Central memory CD4-positive, alpha-beta T cell (primary cell): ENCODE measurements at places on chromosomes 5 and 9.

- DNase-seq: no peak
These were observed 291.2 kb downstream of the PRELID2 start for GRCh38 chr5:145543968-145544367.

DNA sequence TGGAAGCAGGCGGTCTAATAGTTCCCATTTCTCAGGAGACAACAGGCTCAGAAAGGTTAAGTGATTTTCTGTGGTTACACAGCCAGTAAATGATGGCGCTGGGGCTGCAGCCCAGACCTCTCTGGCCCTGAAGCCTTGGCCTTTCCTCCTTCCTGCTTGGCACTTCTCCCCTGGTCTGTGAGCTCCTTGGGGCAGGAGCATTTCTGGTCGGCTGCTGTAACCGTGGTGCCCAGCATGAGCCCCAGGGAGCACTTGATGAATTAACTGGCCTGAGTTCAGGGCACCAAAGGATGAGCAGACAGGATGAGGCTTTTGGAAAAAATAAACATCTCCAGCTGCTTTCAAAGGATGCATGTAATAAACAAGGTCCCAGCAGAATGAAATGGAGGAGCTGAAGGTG is 30.2 kb downstream of the CDHR2 start:
- no peak for DNase-seq

DNA sequence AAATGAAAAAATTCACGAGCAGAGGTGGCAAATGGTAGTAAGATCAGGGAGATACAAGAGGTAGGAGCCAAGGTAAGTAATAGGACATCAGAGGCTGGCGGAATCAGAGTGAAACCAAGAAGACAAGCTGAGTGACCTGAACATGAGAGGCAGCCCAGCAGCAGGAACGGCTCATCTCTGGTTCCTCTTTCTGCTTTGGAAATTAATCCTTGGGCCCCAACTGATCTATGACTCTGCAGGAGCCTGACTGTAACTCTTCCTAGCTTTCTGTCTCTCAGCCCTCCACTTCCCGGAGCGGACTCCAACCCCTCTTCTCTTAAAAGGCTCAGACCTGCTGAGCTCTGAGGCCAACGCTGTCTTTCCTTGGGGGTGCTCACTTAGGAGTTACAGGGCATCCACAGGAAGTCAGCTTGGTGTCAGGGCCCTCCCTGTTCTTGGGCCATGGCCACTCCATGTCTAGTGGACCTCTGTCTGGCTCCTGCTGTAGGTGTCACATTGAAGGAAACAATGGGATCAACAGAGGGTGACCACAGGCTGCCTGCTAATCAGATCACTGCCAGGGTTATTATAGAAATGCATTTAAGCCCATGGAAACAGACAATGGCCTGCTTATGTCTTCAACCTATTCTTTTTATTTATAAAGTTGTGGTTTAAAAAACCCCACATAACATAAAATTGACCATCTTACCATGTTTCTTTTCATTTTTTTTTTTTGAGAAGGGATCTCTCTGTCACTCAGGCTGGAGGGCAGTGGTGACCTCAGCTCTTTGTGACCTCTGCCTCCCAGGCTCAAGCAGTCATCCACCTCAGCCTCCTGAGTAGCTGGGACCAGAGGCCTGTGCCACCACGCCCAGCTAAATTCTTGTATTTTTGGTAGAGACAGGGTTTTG is 22.5 kb upstream of the SHB start:
- no peak for DNase-seq

DNA sequence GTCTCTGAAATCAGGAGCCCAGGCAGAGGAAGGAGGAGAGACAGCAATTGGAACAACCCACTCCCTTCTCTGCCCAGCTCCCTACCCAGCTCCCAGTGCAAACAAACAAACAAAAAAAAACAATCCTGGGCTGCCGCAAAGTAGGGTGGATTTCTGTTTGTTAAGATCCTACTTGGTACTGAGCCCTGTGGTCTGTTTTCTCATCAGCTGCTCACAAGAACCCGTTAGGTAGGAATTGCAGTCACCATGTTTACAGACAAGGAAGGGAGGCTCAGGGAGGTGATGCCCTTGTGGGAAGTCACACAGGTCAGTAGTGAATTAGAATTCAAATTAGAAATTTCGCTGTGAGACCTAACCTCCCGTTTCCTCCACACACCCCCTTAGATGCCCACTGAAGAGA is 128.8 kb upstream of the RAD23B start:
- DNase-seq: no peak

GRCh38 chr5:1281038-1281882 is 13.6 kb downstream of the TERT start:
- no peak for DNase-seq

GRCh38 chr9:115944166-115944948 is 209.2 kb upstream of the PAPPA start:
- DNase-seq: no peak

- DNase-seq: no peak
These were observed 108.7 kb downstream of the RXRA start for GRCh38 chr9:134434894-134435506.

GRCh38 chr5:177449140-177450061 is 2.8 kb downstream of the PRR7 start:
- no peak for DNase-seq
